NCI-H226 (cell line): ENCODE measurements at places on chromosomes 2 and 18.

DNA sequence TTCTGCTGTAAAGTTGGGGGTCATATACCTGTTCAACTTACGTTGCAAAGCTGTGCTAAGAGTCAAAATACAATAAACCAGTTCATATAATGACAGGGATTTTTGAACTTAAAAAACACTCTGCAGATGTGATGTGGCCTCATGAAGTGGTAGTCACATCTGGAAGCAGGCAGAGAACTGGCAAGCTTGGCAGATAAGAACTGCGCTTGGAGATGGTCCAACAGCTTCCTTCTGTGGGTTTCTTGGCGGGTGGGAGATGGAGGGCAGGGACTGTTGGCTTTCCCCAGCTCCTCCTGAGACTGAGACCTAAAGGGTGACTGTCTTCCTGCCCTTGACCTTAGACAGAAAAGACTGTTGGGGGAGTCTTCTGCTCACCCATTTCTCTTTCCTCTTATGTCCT, 140.4 kb downstream of the CTIF start:
- no peak for DNase-seq

DNA sequence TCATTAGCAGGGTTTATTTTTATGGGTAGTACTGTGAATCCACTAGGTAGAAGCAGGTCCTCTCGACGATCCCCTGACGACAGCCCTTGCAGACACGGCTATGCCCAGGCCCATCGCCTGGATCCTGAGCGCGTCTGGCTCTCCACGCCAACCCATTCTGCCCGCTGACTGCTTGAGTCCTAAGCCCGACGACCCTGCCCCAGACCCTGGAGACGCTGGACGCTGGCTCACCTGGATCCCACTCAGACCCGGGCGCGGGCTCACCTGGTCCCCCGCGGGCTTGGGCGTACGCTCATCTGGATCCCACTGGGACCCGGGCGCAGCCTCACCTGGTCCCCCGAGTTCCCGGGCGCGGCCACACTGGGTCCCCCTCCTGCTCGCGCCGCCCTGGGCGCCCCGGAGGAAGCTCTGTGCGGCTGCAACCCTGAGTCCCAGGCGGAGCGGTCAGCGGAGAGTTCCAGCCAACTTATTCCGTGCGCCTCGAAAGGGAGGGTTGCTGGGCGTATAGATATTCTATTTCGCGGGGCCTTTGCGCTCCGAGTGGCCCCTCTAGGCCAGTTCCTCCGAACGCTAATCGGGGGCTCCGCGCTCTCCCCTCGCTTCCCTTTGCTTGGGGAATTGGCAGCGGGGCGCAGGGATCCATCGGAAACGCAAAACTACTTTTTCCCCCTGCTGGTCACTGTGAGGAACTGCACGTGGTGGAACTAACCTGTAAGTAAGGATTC, 22.4 kb upstream of the RMP24 start:
- DNase-seq, result no peak

DNA sequence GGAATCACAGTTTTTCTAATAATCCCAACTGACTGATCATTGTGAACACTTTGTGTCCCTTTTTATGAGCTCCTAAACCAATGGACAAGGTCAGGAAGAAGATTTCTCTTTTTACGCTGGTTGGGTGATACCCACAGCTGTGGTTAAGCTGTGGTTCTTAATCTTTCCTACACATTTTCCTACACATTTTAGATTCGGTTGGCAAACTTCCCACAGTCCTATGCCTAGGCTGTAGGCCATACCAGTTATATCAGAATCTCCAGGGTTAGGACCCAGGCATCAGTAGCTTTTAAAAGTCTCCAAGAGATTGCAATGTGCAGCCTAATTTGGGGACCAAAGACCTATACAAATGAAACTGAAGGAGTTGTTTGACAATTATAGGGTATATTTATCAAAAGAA, 203.0 kb downstream of the SP3 start:
- DNase-seq, result no peak

GRCh38 chr2:152552888-152553287, 164.4 kb downstream of the PRPF40A start:
- DNase-seq, result no peak

DNA sequence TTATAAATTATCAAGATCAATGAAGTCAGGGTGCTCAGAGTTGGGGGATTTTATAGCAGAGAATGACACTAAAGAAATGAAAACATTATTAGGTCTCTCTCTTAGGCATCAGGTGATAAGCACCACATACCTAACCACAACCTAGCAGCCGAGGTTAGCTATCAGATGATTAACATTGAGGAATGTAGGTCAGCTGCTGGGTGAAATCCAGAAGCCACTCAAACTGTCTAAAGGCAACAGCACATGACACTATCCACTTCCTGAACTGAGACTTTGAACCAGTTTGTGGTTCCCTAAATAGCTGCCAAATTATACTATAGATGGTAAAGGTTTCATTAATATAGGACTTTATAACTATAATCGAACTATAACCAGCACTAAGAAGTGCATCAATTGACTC, 4.7 kb downstream of the EPG5 start:
- peak; percentile 89 for DNase-seq

- no peak for DNase-seq
Measured at GRCh38 chr18:49585781-49586663, 24.2 kb downstream of the LIPG start.

- no peak for DNase-seq
Measured at GRCh38 chr2:150909090-150909489, 352.6 kb downstream of the RBM43 start.

DNA sequence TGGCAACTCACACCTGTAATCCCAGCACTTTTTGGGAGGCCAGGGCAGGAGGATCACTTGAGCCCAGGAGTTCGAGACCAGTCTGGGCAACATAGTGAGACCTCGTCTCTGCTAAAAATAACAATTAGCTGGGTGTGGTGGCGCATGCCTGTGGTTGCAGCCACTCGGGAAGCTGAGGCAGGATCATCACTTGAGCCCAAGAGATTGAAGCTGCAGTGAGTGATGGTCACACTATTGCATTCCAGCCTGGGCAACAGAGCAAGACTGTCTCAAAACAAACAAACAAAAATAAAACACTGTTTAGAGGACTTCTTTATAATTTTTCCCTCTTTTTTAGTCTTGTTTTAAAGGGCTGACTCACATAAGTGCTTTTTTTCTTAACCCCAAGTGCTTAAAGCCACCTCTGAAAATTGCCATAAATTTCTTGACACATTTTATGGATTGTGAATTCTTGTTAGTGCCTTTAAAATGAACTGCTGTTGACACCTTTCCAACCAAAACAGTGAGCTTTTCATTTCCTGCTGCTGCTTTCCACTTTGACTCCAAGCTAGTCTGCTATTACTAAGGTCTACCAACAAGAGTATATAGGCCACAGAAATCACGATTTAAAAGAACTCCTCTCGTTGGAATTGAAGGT, 41.7 kb downstream of the CYP20A1 start:
- no peak for DNase-seq

- peak; percentile 8 for DNase-seq
Measured at GRCh38 chr18:54033052-54033451, 191.4 kb downstream of the MBD2 start.

DNA sequence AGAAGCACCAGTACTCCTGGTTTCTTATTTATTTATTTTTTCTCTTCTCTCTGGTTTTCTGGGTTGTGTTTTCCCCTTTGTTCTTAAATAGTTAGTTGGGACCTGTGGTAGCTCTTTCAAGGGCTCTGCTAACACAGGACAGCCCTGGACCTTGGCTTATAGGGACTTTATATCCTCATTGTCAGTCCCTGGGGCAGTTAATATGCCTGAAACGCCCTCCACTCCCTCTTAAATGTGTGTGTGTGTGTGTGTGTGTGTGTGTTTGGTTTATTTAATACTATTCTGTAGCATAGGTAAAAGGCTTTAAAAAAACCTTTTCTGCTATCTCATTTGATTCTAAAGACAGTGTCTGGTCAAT, 54.6 kb downstream of the GATA6 start:
- DNase-seq, result no peak

DNA sequence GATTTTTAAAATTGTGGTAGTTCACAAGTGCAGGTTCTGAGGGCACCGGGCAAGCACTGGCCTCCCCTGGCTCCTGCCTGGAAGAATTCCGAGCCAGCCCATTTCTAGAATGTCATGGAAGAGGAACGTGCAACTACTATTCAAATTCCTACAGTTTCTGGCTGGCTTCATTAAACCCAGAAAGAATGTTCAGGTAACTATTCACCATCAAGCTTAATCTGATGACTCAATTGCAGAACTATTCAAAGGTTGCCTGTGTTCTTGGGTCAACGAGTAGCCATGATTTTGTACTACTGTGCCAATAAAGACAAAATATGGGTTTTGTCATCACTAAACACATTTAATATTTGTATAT, 14.3 kb upstream of the MFF start:
- DNase-seq, result peak; percentile 85

- DNase-seq, result peak; percentile 73
Measured at GRCh38 chr2:228613133-228613850, 431.8 kb upstream of the SPHKAP start.

- peak; percentile 7 for DNase-seq
Measured at GRCh38 chr2:43542285-43542933, 53.4 kb downstream of the THADA start.

DNA sequence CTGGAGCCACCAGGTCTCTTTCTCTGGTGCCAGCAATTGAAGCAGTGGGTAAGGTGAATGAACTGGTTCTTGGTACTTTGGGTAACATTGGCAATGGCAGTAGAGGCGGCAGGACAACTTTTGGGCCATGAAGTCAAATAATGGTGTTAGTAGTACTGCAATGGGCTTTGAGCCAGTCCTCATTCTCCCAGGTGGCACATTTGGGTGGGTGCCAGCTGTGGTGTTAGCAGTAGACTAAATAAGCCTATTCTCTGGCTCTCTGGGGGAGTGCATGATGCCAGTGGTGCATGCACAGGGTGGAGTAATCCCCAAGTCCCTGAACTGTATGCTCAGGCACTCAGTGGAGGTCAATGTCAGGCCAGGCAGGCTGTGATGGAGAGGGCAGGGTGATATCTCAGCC, 120.2 kb upstream of the LRRTM4 start:
- DNase-seq, result no peak

DNA sequence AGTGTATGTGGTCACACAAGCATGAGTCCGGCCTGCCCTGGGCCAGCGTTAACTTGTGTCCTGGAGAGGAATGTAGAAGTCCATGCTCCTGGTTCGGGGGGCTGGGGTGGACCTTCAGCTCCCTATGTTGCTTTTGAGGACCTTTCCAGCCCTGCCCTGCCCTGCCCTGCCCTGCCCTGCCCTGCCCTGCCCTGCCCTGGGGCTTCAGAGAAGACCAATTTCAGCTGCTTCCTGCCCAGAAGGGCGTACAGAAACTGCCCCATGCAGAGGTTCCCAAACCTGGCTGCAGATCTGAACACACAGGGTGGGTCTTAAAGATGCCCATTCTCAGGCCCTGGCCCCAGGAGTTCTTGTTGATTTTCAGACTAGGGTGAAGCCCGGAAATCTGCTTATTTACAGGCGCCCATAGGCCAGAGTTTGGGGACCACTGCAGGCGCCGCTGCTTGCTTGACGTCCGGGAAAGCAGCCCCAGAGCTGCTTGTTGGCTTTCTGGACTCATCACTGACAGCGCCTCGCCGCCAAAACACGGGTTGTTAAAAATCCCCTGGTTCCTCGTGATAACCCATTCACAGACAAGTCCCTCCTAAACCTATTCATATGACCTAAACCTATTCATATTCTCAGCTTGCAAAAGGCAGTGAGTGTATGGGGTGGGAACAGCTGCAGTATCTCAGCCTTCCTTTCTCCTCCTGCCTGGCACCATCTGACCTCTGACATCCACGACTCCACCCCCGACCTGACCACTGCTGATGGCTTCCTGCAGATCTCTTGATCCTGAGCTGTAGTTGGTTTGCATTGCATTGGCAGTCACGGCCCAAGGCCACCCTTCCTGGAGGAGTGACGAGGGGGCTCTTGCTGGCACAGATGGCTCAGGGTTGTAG, 198.3 kb downstream of the GLI2 start:
- no peak for DNase-seq

GRCh38 chr18:42268798-42269197, 313.8 kb downstream of the PIK3C3 start:
- DNase-seq, result no peak

GRCh38 chr2:63734510-63734909, 107.2 kb upstream of the UGP2 start:
- no peak for DNase-seq

DNA sequence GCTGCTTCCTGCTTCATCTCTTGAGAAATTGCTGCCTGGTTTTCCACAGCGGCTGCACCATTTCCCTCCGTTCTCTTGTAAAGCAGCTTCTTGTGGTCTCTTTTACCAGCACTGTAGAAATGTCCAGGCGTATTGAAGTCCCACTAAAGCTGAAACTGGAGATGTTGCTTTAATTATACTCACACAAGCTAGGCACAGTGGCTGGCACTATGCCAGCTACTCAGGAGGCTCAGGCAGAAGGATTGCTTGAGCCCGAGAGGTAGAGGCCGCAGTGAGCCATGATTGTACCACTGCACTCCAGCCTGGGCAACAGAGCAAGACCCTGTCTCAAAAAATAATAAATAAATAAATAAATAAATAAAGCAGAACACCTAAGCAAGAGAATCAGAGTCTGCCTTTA, 19.2 kb upstream of the ATP9B start:
- DNase-seq, result no peak

- DNase-seq, result peak; percentile 3
Measured at GRCh38 chr2:11071211-11071610, 84.1 kb upstream of the SLC66A3 start.

GRCh38 chr18:50633992-50634391, 74.1 kb downstream of the MAPK4 start:
- DNase-seq, result no peak

DNA sequence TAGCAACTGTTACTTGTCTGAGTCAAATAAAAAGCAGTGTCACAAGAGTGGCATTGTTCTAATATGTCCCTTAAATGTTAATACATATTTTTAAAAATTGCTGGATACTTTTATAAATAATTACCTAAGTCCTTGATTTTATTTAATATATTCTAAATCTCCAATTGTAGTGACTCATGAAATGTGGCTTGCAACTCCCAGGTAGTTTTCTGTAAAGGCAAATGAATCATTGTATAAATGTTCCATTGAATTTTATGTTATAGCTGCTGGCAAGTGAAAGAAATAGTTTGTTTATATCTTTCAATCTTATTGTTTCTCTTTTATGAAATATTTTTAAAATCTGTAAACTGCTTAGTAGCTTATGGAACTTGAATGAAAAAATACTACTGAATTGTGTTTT, 32.7 kb upstream of the C1GALT1C1L start:
- DNase-seq, result no peak

DNA sequence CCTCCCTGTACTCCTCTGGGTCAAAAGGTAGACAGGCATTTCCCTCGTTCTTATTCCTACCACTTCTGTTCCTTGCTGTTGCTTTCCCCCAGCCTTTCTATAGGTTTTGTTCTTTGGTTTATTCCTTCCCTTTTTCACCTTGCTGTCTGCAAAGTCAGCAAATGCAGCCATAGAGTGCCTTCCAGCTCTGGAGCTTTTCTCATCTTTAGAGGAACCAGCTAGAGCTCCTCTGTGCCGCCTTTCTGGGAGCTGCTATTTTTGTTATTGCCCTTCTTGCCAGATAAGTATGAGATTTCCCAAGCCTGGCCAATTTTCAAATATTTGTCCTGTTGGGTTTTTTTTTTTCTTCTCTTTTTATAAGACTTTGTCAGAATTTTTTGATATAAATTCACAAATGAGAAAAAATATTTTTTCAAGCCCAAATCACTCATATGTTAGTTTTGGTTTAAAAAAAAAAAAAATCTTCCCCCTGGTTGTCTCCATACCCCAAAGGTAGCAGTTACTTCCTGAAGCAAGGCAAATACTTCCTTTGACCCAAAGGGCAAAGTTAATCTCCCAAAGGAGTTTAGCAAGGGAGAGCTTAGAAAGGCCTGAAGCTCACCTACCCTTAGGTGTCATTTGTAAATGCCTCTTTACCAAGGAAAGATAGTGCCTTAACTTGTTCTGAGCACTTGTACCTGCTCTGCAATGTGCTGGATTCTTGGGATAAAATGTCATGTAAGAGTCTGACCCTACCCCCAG, 5.1 kb upstream of the TTC27 start:
- no peak for DNase-seq

- no peak for DNase-seq
Measured at GRCh38 chr18:5103286-5103685, 93.8 kb downstream of the AKAIN1 start.
